ENCODE measurements at places on chromosomes 16 and 17.
A peak's percentile ranks its signal among the peaks of the same experiment; 100 is the strongest.

- no peak for DNase-seq
Observed at GRCh38 chr16:57538235-57538721, 1.9 kb upstream of the CCDC102A start.

DNA sequence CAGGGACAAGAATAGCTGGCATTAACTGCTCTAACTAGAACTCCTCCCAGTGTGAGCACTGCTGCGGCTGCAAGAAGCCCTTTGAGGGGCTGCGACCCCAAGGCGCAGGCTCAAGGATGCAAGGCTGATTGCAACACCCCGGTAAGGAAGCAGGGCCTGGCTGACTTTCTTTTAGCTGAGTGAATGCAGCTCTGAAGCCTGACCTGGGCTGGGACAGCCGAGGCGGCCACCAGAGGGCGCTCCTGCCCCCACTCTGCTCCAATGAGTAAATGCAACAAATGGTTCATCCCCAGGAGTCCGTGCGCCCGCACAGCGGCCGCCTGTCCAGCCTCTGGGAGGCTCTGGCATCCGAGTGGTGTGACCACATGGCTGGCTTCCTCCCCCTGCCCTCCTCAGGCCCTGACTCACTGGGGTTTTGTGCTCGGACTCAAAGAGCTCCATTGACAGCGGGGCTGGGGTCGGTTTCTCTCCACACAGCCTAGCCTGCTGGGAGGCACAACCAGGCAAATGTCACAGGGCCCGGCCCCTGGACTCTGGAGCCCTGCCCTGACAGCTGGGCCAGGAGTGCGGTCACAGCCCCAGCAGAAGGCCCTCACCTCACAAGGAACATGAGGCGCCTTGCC is at the start of gene SMIM5:
TSS of gene SMIM5 (plus strand) at position 572 of the 623 bp plus-strand sequence. CDS start 6,768 bp downstream, outside the sequence.
- peak; percentile 79 for DNase-seq

DNA sequence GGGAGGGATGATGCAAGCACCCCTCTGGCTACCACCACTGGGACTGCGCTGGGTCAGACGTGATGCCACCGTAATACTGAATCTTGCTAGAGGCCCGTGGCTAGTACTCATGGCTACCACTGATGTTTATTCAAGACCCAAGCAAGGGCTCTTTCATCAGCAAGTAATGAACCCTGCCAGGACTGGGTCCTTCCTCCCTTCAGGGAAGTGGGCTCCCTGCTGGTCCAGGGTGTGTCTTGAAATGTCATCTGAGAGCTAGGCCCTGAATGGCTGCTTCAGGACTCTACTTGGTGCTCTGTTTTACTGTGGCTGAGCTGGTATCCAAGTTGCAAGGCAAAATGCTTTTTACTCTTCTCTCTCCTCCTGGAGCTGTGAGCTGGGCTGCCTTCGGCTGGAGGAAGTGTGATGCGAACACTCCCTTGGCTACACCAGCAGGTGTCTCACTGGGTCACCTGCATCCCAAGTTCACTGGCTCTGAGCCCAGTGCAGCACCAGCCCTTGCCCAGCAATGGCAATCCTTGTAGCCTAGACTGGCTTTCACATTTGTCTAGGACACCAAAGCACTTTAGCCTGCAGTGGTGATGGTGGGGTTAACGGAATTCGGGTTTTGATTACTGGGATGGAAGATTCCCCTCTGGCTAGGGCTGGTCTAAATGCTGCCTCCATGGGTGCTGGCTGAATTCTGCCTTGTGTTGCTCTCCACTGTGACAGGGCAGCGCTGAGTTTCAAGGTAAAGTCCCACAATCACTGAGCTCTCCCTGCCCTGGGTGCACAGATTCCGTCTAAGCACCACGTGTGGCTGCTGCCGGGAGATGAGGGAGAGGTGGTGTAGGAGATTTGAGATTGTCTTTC is 98.6 kb downstream of the USP22 start:
- DNase-seq: peak; percentile 15

GRCh38 chr17:8889458-8890210 is 22.2 kb upstream of the PIK3R6 start:
- no peak for DNase-seq

DNA sequence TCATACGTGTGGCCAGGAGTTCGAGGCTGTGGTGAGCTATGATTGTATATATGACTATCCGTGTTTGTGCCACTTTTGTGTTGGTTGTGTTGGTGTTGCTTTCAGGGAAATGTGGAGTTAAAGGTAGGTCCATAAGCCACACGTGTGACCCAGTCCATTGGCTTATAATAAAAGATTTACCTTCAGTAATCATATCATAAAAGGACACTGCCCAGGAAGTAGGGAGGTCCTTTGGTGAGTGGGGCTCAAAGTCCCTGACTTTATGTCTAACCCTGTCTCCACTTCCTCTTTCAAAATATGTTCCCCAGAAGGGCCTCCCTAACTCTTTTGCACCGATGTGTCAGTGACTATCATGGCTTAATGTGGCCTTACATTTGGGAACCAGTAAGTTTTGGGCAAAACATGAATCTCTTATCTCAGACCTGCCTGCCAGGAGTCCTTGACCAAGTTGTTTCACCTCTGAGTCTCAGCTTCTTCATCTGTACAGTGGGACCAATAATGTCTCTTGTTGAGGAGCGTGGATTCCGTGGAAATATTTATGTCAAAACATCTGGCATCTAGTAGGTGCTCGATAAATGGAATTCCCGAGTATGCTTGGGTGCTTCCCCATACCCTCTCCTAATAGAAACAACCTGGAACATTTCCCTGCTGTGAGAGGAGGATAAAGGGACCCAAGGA is 4.8 kb downstream of the TNP2 start:
- DNase-seq: no peak

- no peak for DNase-seq
Observed at GRCh38 chr16:54694651-54695050, 236.0 kb upstream of the IRX5 start.

DNA sequence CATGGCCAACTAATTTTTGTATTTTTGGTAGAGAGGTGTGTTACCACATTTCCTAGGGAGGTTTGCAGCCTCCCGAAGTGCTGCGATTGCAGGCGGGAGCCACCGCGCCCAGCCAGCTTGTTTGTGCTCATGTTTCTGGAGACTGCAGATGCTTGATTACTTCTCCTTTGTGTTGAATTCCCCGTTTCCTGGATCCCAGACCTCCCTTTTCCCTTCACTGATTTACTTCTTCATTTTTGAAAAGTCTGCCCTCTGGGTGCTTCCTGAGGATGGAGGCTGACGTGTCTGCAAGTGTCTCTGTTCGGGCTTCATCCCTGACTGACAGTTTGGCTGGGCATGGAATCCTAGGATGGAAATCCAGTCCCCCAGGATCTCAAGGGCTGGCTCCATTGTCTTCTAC is 7.0 kb upstream of the TRIM47 start:
- no peak for DNase-seq

GRCh38 chr16:17076818-17077498 is 393.8 kb downstream of the XYLT1 start:
- DNase-seq: no peak

- DNase-seq: no peak
Observed at GRCh38 chr16:28003923-28004322, 59.6 kb downstream of the GSG1L start.

GRCh38 chr17:5473906-5474305 is 5.1 kb upstream of the DHX33 start:
- DNase-seq: no peak

DNA sequence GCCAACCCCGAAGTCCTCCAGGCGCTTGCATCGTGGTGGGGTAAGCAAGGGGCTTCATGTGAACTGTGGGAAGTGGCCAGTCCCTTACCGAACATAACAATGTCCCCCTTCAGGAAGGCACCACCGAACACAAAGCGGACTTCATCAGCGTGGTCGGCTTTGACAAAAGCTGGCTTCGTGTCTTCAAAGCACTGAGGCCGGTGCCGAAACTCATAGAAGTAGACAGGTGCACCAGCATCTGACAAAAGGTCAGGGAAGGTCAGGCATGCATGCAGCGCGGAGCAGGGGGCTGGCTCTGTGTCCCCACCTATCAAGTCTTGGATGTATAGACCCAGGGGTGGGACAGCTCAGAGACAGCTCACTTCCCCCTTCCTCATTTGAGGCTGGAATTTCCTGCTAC is 16.6 kb upstream of the CES1 start:
- DNase-seq: no peak

- no peak for DNase-seq
Observed at GRCh38 chr17:17988427-17988945, 15.8 kb downstream of the DRC3 start.

- no peak for DNase-seq
Observed at GRCh38 chr17:18182978-18183333, 672 bp upstream of the ALKBH5 start.

- DNase-seq: no peak
Observed at GRCh38 chr17:40718930-40719329, 15.4 kb upstream of the KRT24 start.

DNA sequence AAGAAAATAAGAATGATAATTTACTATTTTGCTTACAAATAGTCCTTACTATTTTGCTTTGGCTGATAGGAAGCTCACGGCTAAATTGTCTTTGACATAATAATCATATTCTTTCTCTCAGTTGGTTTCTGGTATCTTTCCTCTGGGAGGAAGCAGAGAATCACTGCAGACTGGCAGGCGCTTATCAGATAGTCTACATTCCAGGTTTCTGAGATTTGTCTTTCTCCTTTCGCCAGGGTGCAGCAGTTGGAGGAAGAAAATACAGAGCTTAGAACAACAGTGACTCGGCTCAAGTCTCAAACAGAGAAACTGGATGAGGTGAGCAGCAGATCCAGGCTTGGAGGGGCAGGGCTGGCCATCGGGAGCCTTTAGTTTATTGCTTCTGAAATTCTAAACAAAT is 136.1 kb downstream of the RAB11FIP4 start:
- DNase-seq: no peak

DNA sequence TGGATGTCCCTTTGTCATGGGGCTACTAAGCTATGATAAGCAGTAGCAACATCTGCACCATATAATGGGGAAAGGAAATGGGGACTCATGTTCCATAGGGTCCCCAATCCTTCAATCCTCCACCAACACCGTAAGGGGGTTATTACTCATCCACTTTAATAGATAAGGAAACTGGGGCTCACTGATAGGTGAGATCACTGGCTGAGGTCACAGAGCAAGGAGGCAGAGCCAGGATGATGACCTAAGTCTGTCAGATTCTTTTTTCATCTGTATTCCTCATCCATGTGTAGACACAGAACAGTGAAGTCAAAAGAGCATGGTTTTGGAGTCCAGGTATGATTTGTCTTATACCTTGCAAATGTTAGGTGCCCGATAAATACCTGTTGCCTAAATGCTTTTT is 10.5 kb upstream of the ADAMTS18 start:
- DNase-seq: no peak

GRCh38 chr16:282491-282890 is 473 bp upstream of the PDIA2 start:
- no peak for DNase-seq

DNA sequence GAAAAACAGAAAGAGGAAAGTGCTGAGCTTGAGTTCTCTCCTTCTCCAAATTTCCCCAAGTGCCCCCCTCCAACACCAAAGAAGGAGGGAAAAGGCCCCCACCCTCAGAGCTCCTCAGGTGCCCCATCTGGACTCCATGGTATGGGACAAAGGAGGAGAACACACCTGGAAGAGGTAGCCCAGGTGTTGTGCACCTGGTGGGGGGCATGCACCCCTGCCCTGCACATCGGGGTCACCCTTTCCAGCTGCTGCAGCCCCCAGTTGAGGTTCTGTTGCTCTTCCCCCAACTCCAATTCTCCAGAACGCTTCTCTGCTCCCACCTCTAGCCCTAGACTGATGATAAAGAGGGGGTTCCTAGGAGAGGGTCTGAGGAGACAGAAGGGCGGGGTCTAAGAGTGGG is 3.0 kb upstream of the COL1A1 start:
- DNase-seq: no peak

- DNase-seq: peak; percentile 72
Observed at GRCh38 chr17:8894673-8895578, 27.5 kb upstream of the PIK3R6 start.

- peak; percentile 71 for DNase-seq
Observed at GRCh38 chr17:78925234-78925633, at the start of gene TIMP2. Gene TIMP2 (minus strand): TSS chr17:78925387. CDS start chr17:78925088, 299 bp downstream.

DNA sequence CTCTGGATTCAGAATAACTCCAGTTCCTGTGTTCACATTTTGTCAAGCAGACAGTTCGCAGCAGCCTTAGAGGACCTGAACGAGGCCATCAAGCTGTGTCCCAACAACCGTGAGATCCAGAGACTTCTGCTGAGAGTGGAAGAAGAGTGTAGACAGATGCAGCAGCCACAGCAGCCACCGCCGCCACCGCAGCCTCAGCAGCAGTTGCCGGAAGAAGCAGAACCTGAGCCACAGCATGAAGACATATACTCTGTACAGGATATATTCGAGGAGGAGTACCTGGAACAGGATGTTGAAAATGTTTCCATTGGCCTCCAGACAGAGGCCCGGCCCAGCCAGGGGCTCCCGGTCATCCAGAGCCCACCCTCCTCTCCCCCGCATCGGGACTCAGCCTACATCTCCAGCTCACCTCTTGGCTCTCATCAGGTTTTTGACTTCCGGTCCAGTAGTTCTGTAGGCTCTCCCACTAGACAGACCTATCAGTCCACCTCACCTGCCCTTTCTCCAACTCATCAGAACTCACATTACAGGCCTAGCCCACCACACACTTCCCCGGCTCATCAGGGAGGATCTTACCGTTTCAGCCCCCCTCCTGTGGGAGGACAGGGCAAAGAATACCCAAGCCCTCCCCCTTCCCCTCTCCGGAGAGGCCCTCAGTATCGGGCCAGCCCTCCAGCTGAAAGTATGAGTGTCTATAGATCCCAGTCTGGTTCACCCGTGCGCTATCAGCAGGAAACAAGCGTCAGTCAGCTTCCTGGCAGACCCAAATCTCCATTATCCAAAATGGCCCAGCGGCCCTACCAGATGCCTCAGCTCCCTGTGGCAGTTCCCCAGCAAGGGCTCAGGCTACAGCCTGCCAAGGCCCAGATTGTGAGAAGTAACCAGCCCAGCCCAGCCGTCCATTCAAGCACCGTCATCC is 25.9 kb downstream of the CYB561 start:
- DNase-seq: peak; percentile 30

DNA sequence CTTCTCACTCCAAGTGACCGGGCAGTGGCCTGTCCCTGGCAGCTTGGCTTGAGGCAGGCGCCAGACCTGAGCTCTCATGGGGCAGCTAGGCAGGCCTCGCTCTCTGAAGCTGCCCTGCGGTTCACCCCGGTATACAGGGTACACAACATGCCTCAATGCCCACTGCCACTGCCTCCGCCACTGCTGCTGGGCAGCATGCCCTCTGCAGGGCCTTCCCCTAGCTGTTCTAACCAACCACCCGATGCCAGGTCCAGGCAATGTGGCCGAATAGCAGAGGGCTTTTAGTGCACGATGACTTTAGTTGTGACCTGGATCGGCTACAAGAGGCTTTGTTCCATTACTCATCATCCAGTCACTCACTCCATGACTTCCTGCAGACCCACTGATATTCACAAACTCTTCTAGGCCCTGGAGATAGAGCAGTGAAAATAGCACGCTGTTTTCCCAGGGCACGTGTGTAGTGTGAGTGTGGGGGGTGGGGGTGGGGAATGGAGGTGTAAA is 19.7 kb downstream of the CDC42EP4 start:
- no peak for DNase-seq

- DNase-seq: no peak
Observed at GRCh38 chr17:58289869-58290268, 9.1 kb upstream of the MPO start.
